ENCODE measurements at places on chromosomes 7 and 10.

DNA sequence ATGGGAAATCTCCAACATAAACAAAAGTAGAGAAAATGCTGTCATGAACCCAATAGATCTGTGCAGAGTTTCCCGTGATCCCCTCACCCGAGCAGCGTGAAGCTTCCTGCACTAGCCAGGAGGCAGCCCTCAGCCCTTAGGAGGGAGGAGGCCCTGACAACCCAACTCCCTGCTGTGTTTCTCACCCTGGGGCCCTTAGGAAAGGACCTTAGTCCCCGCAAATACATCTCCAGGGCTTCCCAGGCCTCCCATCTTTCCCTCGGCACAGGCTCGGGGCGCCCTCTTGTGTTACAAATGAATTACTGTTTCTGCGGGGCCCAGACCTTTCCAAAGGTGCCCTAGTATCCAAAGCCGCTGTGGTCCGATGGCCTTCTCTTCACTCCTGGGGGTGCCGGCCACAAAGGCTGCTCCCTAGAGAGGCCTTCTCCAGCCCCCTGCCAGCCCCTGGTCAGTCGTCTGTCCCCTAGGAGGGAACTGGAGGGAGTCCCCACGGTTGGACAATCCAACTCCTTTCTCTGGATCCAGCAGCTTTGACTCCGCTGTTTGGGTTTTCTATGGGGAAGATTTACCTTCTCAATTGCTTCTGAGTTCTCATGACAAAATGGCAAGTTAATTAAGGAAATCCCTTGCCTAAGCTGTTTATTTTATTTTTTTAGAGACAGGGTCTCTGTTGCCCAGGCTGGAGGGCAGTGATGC lies 49.9 kb upstream of the SH2B2 start:
- peak; percentile 66 for DNase-seq

DNA sequence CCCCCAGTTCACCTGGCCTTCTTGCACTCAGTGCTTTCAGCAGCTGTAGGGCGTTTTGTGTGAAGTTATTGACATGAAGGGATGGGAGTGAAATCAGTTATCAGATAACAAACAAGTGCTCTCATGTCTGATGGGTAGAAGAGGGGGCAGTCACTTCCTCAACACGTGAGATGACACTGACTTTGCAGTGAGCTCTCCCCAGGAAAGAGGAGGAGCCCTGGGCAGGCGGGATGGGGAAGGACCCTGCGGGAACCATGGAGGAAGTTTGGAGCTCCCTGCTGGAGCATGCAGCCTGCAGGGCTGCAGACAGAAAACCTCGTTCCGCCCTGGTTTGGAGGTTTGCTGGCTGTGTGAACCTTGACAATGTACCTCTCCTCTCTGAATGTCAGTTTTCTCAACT lies 38.7 kb downstream of the GPR26 start:
- DNase-seq: no peak

- DNase-seq: no peak
These were observed 20.8 kb downstream of the HYCC1 start for GRCh38 chr7:22992874-22993840.

GRCh38 chr7:93574269-93574645 lies 267 bp downstream of the CALCR start:
- DNase-seq: no peak

DNA sequence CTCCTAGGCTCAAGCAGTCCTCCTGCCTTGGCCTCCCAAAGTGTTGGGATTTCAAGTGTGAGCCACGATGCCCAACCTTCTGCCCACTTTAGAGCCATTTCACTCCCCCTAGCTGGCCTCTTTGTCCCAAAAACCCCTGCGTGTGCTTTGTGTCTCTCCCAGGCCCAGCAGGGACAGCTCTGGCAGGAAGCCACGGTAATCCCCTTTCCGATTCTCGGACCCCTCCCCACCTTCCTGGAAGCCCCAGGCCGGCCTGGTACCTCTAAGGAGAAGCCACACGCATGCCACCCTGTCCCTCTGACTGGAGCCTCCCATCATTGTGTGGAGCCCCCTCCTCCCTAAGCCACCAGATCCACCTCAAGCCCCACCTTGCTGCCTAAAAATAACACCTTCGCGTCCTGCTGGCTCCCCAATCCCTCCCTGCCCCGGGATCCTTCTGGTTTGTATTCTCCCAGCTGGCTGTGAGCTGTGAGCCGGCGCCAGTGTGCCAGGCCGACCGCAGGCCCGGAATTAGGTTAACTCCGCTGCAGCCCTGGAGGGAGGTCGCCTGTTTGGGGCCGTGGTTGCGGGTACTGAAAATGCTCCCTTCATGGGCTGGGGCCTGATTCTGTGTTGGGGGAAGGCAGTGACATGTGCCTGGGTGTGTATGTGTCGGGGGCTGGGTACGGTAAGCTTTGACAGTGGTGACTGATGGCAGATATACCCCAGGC lies 16.4 kb upstream of the SRRM3 start:
- DNase-seq: no peak

- DNase-seq: no peak
These were observed 30.9 kb downstream of the CALML5 start for GRCh38 chr10:5468262-5469106.

DNA sequence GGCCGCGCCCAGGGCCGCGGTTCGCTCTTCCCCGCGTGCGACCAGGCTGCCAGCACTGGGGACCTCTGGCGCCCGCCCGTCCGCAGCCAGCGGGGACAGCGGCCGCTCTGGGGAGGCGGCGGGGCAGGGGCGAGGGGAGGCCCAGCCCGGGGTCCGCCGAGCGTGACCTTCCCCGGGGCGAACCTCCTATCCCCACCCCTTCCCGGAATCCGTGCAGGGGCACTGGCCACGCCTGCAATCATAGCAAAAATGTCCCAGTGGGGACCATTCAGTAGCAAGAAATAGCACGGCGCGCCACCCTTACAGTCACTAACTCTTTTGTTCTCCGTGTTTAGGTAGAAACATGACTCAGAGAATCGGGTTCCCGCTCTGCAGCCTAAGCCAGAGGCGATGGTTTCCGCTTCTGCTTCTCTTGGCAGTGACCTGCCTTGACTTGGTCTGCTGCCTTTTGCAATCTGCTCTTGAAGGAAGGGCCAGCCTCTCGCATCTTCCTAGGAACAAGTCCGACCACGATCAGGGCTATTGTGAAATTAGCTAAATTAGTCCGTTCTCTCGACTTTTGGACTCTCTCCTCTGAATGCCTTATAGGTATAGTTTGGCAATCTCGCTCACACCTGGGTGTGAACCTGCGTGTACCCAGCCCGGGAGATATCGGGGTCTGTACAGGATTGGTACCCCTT lies 79.3 kb upstream of the ACBD5 start:
- peak; percentile 53 for DNase-seq

- DNase-seq: peak; percentile 71
These were observed 5.6 kb downstream of the PRSS2 start for GRCh38 chr7:142776206-142776844.

DNA sequence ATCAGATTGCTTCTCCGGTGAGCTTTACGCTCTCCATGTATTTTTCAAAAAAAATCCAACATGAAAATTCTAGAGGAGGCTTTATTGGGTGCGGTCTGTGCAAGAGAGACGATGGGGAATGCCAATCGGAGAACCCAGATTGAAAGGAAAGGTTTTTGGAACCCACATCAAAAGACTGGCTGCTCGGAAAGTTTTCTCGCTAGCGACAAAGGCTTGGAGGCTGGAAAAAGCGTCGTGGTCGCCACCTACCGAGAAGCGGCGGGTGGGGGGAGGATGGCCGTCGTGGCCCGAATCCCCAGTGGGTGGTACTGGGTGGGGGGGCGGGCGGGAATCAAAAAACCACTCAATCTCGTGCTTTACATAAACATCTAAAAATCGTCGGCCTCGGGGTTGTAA lies 1.1 kb upstream of the GTF2I start:
- peak; percentile 23 for DNase-seq

DNA sequence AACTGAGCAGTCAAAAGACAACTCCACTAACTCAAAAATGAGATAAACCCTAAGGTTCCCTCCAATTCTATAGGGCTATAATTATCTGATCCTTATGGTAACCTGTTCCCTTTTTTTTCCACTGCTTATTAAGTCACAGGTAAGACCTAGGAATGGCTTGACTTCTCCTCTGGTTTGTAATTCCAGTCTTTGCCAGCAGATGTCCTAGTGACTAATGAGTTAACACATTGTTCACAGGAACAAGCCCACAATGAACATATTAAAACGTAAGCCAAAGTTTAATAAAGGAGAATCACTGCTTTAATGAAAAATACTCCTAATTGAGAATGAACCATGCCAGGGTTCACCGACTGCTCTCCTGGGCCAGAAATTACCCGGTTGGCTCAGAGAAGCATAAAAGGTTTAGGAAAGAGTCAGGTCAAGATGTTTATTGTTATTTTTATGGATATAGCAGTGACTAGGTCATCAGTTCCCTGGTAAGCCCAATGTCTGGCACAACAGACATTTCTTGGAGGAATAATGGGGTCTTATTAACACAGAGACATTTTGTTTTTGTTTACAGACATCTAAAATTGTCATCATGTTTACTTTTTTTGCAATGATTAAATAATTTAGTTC lies 120.1 kb downstream of the ELAPOR2 start:
- peak; percentile 43 for DNase-seq

DNA sequence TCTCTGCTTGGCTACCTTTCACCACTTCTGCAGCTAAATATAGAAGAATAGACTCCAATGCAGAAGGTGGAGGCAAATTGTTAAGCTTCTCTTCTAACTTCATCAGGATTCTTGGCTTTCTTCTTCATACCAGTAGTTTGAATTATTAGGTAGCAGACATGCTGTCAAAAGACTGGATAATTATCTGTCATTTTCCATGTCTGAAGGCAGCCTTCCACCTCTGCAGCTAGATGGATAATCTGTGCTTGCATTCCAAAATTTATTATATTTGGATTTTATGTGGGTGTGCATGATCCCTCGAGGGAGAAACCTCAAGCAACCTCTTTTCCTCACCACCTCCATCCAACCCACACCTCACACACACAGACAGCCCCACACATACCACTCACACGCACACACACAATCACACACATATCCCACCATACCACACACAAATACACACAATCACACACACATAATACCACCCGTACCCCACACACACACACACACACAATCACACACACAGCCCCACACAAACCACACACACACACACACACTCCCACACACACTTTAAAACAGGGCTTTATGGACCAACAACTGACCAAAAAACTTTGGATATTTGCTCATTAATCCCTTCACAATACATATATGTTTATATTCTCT lies 145.0 kb downstream of the C7orf25 start:
- no peak for DNase-seq

DNA sequence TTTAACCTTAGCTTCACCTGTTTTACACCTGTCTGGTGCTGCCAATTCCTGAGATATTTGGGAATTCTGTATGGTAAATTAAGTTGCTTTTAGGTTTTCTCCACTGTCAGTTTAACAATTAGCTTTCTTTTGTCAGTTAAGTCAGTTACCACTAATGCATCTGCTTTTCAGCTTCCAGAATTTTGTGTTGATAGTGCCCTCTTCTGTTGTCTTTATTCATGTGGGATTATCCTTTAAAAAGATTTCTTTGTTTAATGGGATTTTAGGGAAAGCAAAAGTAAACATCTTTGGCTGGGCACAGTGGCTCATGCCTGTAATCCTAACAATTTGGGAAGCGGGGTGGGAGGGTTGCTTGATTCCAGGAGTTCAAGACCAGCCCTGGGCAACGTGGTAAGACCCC lies 8.1 kb downstream of the TFAM start:
- no peak for DNase-seq

- no peak for DNase-seq
These were observed 115.2 kb downstream of the HIP1 start for GRCh38 chr7:75623390-75624133.

GRCh38 chr10:124715439-124715838 lies 28.7 kb downstream of the FAM53B start:
- no peak for DNase-seq
